Bronchial smooth muscle cell (primary cell): ENCODE measurements at places on chromosomes 12 and 14. TPM values are rescaled to one million over a fixed set of nuclear protein-coding genes. Genes with fewer than 3 reads are reported as not detected.

SLC25A47 gene
- total RNA-seq = not detected in 2 replicates

GAS2L3 gene
- 12.8 and 12.9 TPM in 2 replicates for total RNA-seq

NID2 gene
- 110 and 166 TPM in 2 replicates for total RNA-seq

MON2 gene
- total RNA-seq = 27.3 and 37.8 TPM in 2 replicates

P2RX2 gene
- 0.16 and 0.26 TPM in 2 replicates for total RNA-seq

RPL10L gene
- not detected in 2 replicates for total RNA-seq

SLCO1B1 gene
- not detected in 2 replicates for total RNA-seq

MMP19 gene
- total RNA-seq = 6.0 and 6.1 TPM in 2 replicates

HOTAIR gene
- total RNA-seq = not detected in 2 replicates

NPAS3 gene
- total RNA-seq = 0.09 and 0.16 TPM in 2 replicates

ACOT4 gene
- total RNA-seq = 0.26 and 0.32 TPM in 2 replicates

NIN gene
- 19.0 and 20.6 TPM in 2 replicates for total RNA-seq

SLC38A4 gene
- 0.34 and 0.79 TPM in 2 replicates for total RNA-seq

DGLUCY gene
- total RNA-seq = 80.5 and 81.0 TPM in 2 replicates

CCDC177 gene
- total RNA-seq = 0.09 TPM in 1 of 2 replicates, not detected in the other

DDHD1 gene
- 10.1 and 12.1 TPM in 2 replicates for total RNA-seq

SLC8A3 gene
- total RNA-seq = under 0.01 TPM in 1 of 2 replicates, not detected in the other

FAM90A1 gene
- total RNA-seq = not detected in 2 replicates

INHBE gene
- 0.47 and 0.52 TPM in 2 replicates for total RNA-seq

IQSEC3 gene
- 0.16 and 0.17 TPM in 2 replicates for total RNA-seq

TOMM20L gene
- not detected in 2 replicates for total RNA-seq

ARID4A gene
- 9.9 and 10.6 TPM in 2 replicates for total RNA-seq

CLEC2B gene
- total RNA-seq = 5.4 and 20.8 TPM in 2 replicates

CISTR gene
- not detected in 2 replicates for total RNA-seq

TROAP gene
- total RNA-seq = 1.0 and 4.7 TPM in 2 replicates

CCDC38 gene
- total RNA-seq = under 0.01 TPM in 1 of 2 replicates, not detected in the other

TPH2 gene
- under 0.01 TPM in 2 replicates for total RNA-seq

RIC8B gene
- total RNA-seq = 9.3 and 14.0 TPM in 2 replicates

ASCL4 gene
- not detected in 2 replicates for total RNA-seq

CCDC198 gene
- not detected in 2 replicates for total RNA-seq

KRT86 gene
- total RNA-seq = not detected in 2 replicates

GYS2 gene
- not detected in 2 replicates for total RNA-seq

DBX2 gene
- total RNA-seq = 0.09 TPM in 1 of 2 replicates, not detected in the other

B3GNT4 gene
- total RNA-seq = 0.09 and 0.16 TPM in 2 replicates

RPL41 gene
- 3,876 and 6,422 TPM in 2 replicates for total RNA-seq

MYBPC1 gene
- not detected in 2 replicates for total RNA-seq

LPAR5 gene
- total RNA-seq = not detected in 2 replicates

UNC79 gene
- total RNA-seq = 0.16 and 0.17 TPM in 2 replicates

OGFOD2 gene
- 7.7 and 8.7 TPM in 2 replicates for total RNA-seq

TMEM229B gene
- 0.32 and 0.60 TPM in 2 replicates for total RNA-seq

KRT3 gene
- total RNA-seq = not detected in 2 replicates

FAM181A gene
- total RNA-seq = not detected in 2 replicates

IL22 gene
- not detected in 2 replicates for total RNA-seq

SMCO2 gene
- 0.09 TPM in 1 of 2 replicates, not detected in the other for total RNA-seq

CAPZA3 gene
- not detected in 2 replicates for total RNA-seq

TMPRSS12 gene
- total RNA-seq = not detected in 2 replicates

KCNA5 gene
- not detected in 2 replicates for total RNA-seq

VASH1 gene
- 3.2 and 3.9 TPM in 2 replicates for total RNA-seq

PALS1 gene
- total RNA-seq = 16.8 and 29.8 TPM in 2 replicates

TSHR gene
- total RNA-seq = not detected in 2 replicates

TAS2R42 gene
- total RNA-seq = not detected in 2 replicates

CD69 gene
- not detected in 2 replicates for total RNA-seq

MGP gene
- total RNA-seq = 3.9 and 6.7 TPM in 2 replicates

PIGH gene
- 7.4 and 10.5 TPM in 2 replicates for total RNA-seq
